ENCODE measurements at places on chromosomes 11 and 22.
A peak's percentile ranks its signal among the peaks of the same experiment; 100 is the strongest.

DNA sequence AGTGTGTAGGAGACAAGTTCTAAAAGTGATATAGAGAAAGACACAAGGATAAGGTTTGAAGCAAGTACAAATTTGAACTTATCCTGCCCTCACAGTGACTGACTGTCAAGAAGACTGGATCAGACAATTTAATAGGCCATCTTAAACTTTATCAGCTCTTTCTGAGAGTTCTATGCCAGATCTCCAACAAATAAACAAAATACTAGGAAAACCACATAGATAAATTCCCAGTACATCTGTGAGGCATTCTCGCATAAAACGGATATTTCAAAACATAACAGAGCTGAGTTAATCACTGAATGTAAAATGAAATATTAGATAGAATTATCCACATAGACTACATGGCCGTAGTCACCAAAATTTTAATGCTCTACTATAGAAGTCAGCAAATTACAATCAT, 120.9 kb upstream of the LUZP2 start:
- no peak overlapping the region for H3K4me3 ChIP-seq
- no peak overlapping the region for H3K27ac ChIP-seq
- no peak for DNase-seq
- H3K27me3 ChIP-seq, result no peaks in the 10 kb centered on the region

GRCh38 chr11:63613517-63614135, 607 bp downstream of the PLAAT3 start:
- H3K36me3 ChIP-seq, result no peaks in the 10 kb centered on the region
- peaks cover 15% of the 10 kb centered on the region for H3K4me1 ChIP-seq
- no peak overlapping the region for H3K27ac ChIP-seq
- no peak for DNase-seq
- peaks cover 4% of the 10 kb centered on the region for H3K27me3 ChIP-seq

- H3K4me1 ChIP-seq, result peaks cover 32% of the 10 kb centered on the region
- peaks cover 6% of the 10 kb centered on the region for H3K27me3 ChIP-seq
- H3K36me3 ChIP-seq, result no peaks in the 10 kb centered on the region
- H3K4me3 ChIP-seq, result no peak overlapping the region
Observed at GRCh38 chr22:26642465-26643417, 14.6 kb upstream of the MIAT start.

- H3K36me3 ChIP-seq, result no peaks in the 10 kb centered on the region
- no peak overlapping the region for H3K27ac ChIP-seq
- peaks cover 15% of the 10 kb centered on the region for H3K27me3 ChIP-seq
Observed at GRCh38 chr11:74449369-74449931, 17.9 kb downstream of the KCNE3 start.

GRCh38 chr22:43036282-43036829, 21.4 kb upstream of the PACSIN2 start:
- no peak overlapping the region for H3K27ac ChIP-seq
- H3K27me3 ChIP-seq, result no peaks in the 10 kb centered on the region
- peaks cover 2% of the 10 kb centered on the region for H3K4me1 ChIP-seq
- no peaks in the 10 kb centered on the region for H3K36me3 ChIP-seq

DNA sequence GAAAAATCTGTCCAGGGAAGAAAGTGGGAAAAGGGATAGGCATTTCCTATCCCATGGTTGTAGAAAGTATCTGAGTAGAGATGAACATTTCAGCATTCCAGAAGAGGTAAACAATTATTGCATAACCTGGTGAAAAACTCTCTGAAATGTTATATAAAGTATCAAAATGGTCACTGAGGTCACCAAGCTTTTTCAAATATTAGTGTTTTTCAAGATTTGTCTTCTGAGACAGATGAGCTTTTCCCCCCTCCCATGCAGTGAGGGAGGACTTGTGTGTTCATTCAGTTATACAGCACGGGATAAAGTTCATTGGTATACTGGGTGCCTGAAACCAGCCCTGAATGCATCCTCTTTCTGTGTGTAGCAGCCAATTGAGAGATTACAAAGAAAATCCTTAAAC, 1.9 kb upstream of the DEPDC7 start:
- H3K36me3 ChIP-seq, result no peaks in the 10 kb centered on the region
- DNase-seq, result no peak
- H3K4me3 ChIP-seq, result no peak overlapping the region
- H3K27me3 ChIP-seq, result peaks cover 29% of the 10 kb centered on the region
- no peak overlapping the region for H3K27ac ChIP-seq
- peaks cover 18% of the 10 kb centered on the region for H3K4me1 ChIP-seq

DNA sequence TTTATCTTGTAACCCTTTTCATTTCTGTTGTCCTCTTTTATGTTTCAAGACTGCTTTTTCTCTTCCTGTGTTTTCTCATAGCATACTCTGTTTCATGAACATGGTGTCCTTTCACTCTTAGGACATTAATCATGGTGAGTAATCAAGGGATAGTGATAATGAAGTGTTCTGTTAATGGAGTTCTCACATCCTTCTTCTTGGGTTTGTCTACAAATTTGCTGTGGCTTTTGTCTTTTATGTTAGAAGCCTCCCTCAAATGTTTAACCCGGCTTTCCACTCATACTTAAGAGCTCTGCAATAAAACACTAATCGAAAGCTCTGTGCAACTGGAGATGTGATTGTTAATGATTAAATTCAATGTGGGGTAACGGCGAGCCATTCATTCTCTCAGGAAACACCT, 593.6 kb downstream of the NELL1 start:
- H3K4me3 ChIP-seq, result no peak overlapping the region
- no peaks in the 10 kb centered on the region for H3K36me3 ChIP-seq
- no peak overlapping the region for H3K27ac ChIP-seq

DNA sequence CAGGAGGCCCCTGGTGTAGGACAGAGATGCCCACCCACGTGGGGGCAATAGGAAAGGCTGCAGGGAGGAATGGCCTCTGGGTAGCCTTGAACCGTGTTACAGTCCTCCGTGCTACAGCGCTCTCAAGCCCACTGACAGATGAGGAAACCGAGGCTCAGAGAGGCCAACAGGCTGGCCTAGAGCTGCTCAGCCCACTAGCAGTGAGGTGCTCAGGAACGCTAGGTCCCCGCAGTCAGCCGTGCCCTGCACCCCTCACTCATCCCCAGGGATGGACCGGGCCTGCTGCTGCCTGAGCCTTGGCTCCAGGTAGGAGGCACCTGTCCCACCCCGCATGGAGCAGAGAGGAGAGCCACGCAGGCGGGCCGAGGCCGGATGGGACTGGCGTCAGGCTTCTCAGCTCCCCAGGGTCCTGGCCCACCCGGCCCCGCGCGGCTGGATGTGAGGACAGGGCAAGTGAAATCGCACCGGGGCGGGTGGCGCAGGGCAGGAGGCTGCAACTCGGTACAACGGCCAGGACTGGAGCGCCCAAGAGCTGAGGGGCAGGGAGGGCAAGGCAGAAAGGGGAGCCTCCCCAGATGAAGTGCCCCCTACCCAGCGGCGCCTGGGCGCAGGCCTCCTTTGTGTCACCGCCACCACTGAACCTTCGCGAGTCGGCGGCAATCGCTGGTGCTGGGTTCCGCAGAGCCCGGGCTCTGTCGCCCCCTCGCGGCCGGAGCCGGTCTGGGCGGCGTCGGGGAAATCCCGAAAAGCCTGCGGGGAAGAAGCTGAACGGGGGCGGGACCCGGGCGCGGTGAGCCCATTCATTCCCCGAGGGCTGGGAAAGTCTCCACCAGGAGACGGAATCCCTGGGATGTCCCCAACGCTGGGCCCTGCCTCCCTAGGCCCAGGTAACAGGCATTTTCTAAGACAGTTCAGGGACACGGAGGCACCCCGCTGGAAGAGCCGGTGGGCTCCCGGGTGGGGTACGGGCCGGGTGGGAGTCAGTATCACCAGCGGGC, 8.4 kb upstream of the SLC2A11 start:
- DNase-seq, result peak; percentile 95
- H3K27ac ChIP-seq, result no peak overlapping the region
- peaks cover 69% of the 10 kb centered on the region for H3K4me1 ChIP-seq
- H3K27me3 ChIP-seq, result no peaks in the 10 kb centered on the region
- H3K36me3 ChIP-seq, result no peaks in the 10 kb centered on the region
- peak overlapping the region; percentile 70 for H3K4me3 ChIP-seq

DNA sequence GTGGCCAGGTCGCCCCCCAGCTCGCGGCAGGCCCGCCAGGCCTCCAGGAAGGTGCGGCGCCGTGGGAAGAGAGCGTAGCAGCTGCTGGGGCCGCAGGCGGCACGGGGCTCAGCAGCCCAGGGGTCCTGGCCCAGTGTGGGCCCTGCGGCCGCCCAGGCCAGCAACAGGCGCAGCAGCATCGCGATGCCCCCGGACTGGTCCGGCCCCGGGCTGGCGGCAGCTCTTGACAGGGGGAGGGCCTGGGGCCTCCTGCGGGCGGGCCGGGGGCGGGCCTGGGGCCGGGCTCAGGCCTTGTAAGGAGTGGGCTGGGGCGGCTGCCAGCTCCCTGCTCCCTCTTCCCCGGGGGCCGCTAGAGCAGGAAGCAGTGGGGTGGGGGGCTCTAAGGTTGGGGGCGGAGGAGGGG, at the start of gene CD248:
CD248 (minus strand) TSS at position 196 of the 403 bp plus-strand sequence; CDS start at position 179, 17 bp downstream.
- peak within 1 kb of the TSS; percentile 90 for H3K27ac ChIP-seq
- no peak for DNase-seq
- peak within 1 kb of the TSS; percentile 74 for H3K4me3 ChIP-seq
- H3K27me3 ChIP-seq, result no peaks in the 10 kb centered on the region
- peaks cover 51% of the 10 kb centered on the region for H3K4me1 ChIP-seq
- peaks cover 1% of the 10 kb centered on the region for H3K36me3 ChIP-seq

- DNase-seq, result no peak
- no peaks in the 10 kb centered on the region for H3K36me3 ChIP-seq
- H3K27ac ChIP-seq, result no peak overlapping the region
- peaks cover 3% of the 10 kb centered on the region for H3K4me1 ChIP-seq
- peaks cover 16% of the 10 kb centered on the region for H3K27me3 ChIP-seq
- no peak overlapping the region for H3K4me3 ChIP-seq
Observed at GRCh38 chr22:21026783-21027692, 5.3 kb downstream of the SLC7A4 start.

DNA sequence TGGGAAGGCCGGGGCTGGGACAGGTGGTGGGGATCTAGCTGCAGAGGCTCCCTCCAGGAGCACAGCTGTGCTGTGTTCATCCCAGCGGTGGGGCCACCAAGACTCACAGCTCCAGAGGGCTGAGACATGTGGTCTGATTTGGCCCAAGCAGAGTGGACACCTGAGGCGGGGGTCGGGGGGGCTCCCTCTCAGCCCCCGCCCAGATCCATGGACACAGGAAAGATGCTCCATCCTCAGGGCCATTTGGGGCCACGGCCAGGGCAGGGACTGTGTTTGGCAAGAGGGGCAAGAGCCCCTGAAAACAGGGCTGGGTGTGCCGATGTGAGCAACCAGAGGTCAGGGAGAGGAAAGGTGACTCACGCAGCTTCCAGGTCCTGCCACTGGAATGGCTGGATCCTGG, 219.4 kb downstream of the BRD1 start:
- no peak overlapping the region for H3K4me3 ChIP-seq
- no peaks in the 10 kb centered on the region for H3K27me3 ChIP-seq
- H3K36me3 ChIP-seq, result peaks cover 37% of the 10 kb centered on the region

GRCh38 chr11:27721264-27722116, 21.2 kb upstream of the BDNF start:
- peaks cover 6% of the 10 kb centered on the region for H3K4me1 ChIP-seq
- peaks cover 60% of the 10 kb centered on the region for H3K27me3 ChIP-seq
- H3K36me3 ChIP-seq, result no peaks in the 10 kb centered on the region
- no peak overlapping the region for H3K4me3 ChIP-seq

- H3K4me3 ChIP-seq, result no peak overlapping the region
- H3K4me1 ChIP-seq, result no peaks in the 10 kb centered on the region
- DNase-seq, result no peak
- peaks cover 4% of the 10 kb centered on the region for H3K27me3 ChIP-seq
- H3K27ac ChIP-seq, result no peak overlapping the region
Observed at GRCh38 chr11:126702165-126702720, 298.3 kb downstream of the KIRREL3 start.

DNA sequence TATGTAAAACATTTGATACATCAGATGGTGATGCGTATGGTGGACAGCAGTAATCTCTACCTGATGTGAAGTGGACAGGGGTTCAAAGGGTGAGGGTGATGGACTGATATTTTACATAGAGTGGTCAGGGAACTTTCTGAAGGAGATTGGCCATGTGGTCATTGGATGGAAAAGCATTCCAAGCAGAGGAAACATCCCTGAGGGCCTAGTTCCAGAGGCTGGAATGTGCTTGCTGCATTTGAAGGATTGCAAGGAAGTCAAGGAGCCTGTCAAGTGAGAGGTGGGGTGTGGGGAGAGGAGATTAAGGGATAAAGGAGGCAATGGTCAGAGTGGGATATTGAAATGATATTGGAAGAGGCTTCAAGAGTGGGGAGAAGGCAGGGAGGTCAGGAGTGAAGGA, 151.9 kb upstream of the NTM start:
- H3K4me3 ChIP-seq, result no peak overlapping the region
- no peak for DNase-seq
- H3K36me3 ChIP-seq, result no peaks in the 10 kb centered on the region
- H3K27ac ChIP-seq, result no peak overlapping the region
